Dermis microvascular lymphatic vessel endothelial cell (primary cell): ENCODE measurements at places on chromosomes 7 and 10. TPM values are rescaled to one million over a fixed set of nuclear protein-coding genes. Genes with fewer than 3 reads are reported as not detected.

Gene CTTNBP2
- under 0.01 and 0.63 TPM in 2 replicates for total RNA-seq

Gene CUBN
- total RNA-seq: 6.7 and 10.7 TPM in 2 replicates

Gene MRLN
- total RNA-seq: not detected in 2 replicates

Gene SHH
- 0.13 TPM in 1 of 2 replicates, not detected in the other for total RNA-seq

Gene SHTN1
- total RNA-seq: 1.5 and 2.1 TPM in 2 replicates

Gene JCAD
- 50.6 and 69.3 TPM in 2 replicates for total RNA-seq
